ENCODE measurements at places on chromosomes 5 and 9.

DNA sequence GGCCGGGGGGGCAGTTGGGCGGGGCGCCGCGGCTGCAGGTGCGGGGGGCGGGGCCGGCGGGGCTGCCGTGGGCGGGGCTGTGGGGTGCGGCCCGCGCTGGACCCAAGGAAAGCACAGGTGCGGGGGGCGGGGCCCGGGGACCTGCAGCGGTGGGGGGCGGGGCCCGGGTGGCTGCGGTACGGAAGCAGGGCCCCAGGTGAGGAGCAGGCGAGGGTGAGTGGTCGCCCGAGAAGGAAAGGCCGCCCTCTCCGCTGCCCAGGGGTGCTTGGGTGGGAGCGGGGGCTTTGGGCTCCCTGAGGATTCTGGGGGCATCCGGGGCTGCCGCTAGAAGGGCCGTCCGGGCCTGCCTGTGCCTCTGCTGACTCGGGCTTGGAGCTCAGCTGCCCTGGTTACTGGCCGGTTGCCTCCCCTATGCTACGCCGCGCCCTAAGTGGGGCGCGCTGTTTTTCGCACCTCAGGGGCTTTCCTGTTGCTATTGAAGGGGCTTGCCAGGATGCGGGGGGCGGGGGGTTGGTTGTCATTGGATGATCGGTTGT is 767 bp downstream of the RALGPS1 start:
- DNase-seq, result peak; percentile 39

GRCh38 chr5:37501152-37501551 is 122.0 kb downstream of the WDR70 start:
- no peak for DNase-seq

DNA sequence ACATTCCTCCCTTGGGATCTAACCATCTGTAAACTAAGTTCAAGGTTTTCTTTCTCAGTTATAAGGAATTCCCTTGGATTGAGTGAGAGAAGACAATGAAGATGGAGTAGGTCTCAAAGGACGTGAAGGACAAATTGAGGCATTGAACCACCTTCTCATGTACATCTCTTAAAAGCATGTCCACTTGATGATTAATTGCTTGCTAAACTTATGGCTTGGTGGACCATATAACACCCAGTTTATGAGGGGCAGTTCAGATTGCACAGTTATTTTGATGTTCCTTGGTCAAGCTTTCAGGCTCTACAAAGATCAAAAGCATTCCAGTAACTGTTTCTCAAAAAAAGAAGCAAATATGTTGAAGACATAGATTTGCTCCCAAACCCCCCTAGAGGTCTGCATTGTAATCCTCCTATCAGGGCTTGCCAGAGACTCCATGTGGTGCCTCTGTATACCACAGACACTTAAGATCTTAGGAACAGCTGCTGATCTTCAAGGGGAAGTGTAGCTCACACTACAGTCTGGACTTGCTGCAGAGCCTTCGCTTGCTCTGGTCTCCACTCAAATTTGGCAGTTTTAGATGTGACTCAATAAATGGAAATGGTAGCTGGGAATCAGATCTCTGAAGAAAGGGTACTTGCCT is 56.9 kb upstream of the ALDH1A1 start:
- DNase-seq, result no peak

DNA sequence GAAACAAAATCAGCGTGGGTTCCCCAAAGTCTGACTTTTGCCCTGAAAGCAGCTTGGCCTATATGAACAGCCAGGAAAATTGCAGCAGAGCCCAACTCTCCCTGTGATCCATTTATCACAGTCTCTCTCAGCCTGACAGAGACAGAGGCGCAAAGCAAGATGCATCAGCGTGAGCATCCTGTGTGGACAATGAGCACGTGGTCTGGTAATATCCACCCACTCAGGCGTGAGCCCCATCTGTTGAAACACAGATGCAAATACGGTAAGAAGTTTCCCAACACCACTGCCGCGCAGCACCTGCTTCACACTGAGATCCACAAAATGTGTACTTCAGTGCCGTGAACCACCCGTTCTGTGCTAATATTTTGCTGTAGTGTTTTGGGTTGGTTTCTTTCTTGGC is 114.6 kb downstream of the MRPL36 start:
- DNase-seq, result no peak

- DNase-seq, result no peak
These were observed 515.0 kb upstream of the TUSC1 start for GRCh38 chr9:26193237-26193636.

DNA sequence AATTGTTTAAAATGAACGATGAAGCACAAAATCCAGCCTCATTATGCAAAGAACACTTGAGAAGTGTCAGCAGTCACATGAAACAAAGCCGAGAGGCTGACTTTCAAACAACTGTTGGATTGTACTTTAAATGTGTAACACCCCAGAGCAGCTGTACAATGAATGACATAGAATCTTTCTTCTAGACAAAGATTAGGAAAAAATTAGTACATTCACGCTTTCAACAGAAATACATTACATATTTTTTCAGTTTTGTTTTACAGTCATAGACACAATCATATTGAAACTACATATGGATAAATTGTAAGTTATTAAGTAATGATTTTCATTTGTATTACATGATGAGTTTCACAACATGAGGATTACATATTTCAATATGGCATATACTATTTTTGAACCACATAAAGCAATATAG is 10.6 kb upstream of the AGXT2 start:
- no peak for DNase-seq

- no peak for DNase-seq
These were observed 405.2 kb downstream of the ZNF608 start for GRCh38 chr5:124341066-124341858.

DNA sequence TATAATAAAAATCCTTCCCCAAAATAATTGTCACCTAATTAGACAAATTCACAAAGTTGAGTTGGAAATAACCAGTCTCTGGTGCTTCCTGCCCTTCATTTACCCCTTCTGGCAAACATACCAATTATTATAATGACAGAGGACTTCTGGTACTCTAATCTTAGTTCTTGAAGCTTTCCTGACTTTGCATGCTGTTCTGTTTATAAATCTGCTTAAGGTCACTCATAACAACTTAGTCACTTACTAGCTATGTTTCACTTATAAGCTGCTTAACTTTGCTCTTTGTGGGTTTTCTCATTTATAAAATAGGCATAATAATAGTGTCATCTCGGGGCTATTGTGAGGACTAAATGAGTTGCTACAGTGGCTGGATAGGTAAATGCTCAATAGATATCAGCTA is 446.5 kb downstream of the EFNA5 start:
- no peak for DNase-seq

GRCh38 chr9:109939698-109940342 is 159.8 kb downstream of the PALM2AKAP2 start:
- no peak for DNase-seq

DNA sequence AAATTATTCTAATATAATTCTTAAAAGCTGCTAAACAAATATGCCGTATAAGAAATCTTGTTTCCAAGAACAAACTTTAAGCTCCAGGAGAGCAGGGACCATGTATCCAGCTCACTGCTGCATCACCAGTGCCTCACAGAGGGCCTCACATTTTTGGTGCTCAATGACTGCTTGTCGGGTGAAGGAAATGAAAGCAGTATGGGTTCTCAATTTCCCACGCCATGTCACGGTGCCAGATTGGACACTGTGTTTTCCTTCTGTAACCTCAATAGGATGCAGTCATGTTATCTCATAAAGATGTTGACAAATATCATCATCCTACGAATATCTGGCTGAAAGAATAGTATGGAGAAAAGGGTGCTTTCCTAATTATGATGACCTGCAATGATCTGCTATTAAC is 64.7 kb downstream of the POU5F2 start:
- no peak for DNase-seq

GRCh38 chr5:113614191-113614590 is 100.7 kb downstream of the YTHDC2 start:
- no peak for DNase-seq

- peak; percentile 93 for DNase-seq
These were observed 48.7 kb upstream of the PSD2 start for GRCh38 chr5:139746691-139747582.

- no peak for DNase-seq
These were observed 20.6 kb downstream of the NTNG2 start for GRCh38 chr9:132182314-132183091.

GRCh38 chr5:169763376-169764017 is 126.4 kb downstream of the DOCK2 start:
- DNase-seq, result no peak

GRCh38 chr5:151092762-151093161 is 11.9 kb upstream of the TNIP1 start:
- DNase-seq, result no peak

GRCh38 chr5:136182618-136183017 is 10.3 kb downstream of the SMIM32 start:
- no peak for DNase-seq

- peak; percentile 59 for DNase-seq
These were observed 272.7 kb upstream of the PANK3 start for GRCh38 chr5:168851902-168852321.

GRCh38 chr9:2209400-2209799 is 194.3 kb downstream of the SMARCA2 start:
- no peak for DNase-seq

DNA sequence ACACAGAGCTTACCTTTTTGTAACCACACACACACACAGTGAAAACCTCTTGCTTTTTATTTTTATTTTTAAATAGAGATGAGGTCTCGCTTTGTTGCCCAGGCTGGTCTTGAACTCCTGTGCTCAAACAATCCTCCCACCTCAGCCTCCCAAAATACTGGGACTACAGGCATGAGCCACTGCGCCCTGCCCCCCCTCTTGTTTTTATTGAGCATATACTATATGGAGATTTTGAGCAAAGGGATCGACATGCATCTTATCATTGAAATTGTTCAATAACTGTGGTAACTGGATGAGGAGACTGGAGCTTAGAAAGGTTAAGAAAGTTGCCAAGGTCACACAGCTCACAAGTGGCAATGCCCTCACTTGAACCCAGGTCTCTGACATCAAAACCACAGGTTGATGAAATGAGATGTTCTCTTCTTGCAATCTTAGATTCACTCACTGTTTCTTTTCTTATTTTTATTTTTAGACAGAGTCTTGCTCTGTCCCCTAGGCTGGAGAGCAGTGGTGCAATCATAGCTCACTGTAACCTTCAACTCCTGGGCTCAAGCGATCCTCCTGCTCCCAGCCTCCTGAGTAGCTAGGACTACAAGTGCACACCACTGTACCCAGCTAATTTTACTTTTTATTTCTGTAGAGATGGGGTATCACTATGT is 26.8 kb upstream of the STXBP1 start:
- DNase-seq, result no peak

GRCh38 chr9:131361202-131361833 is 32.6 kb upstream of the PRRC2B start:
- peak; percentile 75 for DNase-seq

All from activated CD8-positive, alpha-beta T cell treated with anti-CD3 and anti-CD28 coated beads for 36 hours (primary cell).